ENCODE measurements at places on chromosomes 11 and 22.

GRCh38 chr22:17705951-17706900, 67.7 kb downstream of the BCL2L13 start:
- peak; percentile 61 for DNase-seq

DNA sequence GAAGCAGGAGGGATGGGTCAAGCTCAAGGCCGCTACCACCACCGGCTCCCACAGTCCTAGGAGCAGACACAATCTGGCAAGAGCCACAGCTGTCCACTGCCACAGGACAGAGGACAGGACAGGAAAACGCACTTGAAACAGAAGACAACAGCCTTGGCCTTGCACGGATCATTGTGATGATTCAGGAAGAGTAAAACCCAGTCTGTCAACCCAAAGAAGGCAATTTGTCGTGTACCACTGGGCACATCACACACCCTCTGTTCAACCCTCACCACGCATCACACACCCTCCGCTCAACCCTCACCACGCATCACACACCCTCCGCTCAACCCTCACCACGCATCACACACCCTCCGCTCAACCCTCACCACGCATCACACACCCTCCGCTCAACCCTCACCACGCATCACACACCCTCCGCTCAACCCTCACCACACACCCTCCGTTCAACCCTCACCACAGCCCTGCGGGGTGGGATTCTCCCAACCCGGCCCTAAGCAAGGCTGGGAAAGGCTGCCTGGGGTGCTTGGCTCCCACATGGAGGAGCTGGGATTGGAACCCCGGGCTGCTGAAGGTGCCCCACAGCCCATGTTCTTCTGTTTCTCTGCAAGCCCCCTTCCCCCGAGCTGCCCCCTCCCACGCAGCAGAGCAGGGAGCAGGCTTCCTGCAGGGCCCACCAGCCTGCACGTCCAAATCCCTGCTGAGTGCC, 11.3 kb upstream of the CDC42BPG start:
- DNase-seq = no peak

- no peak for DNase-seq
Observed at GRCh38 chr22:44721213-44721612, 19.2 kb downstream of the PRR5 start.

DNA sequence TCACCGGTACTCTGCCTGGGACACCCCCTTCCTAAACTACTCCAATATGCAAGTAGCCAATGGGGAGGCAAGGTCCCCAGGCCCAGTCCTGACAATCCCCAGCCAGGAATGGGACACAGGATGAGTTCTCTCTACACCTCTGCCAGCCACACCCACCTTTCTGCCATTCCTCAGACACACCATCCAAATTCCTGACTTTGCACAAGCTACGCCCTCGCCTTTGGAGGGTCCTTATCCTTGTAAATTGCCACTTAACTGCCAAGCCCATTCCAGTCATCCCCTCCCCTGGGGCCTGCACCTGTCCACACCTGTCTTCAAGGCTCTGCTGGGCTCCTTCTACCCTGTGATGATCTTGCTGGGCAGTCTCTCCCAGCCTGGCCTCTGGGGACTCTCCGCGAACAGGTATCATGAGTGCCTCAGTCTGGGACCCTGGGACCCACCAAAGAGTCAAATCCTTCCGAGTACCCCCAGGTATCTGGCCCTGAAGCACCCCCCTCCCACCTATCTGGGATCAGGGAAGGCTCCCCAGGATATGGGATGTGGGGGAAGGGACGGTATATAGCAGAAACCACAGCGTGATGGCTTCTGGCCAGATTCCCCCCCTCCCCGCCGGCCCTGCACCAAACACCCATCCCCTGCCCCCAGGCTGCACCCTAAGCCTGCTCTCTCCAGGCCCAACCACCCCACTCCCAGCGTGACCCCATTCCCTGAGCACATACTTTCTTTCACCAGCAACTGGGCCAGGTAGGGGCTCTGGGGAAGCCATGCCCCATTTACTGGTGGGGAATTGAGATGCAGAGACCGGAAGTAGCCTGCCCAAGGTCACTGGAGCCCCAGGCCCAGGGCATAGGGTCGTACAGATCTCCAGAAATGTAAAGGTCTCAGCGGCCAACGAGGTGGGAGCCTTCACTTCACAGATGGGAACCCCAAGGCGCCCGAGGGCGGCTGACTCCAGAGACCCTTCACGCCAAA, 806 bp downstream of the ARAP1 start:
- DNase-seq = no peak

GRCh38 chr11:133966921-133967598, 10.3 kb upstream of the IGSF9B start:
- DNase-seq = no peak

GRCh38 chr11:68044898-68045351, 6.1 kb downstream of the TCIRG1 start:
- no peak for DNase-seq
